ENCODE measurements at places on chromosomes 4 and X.

GRCh38 chrX:130245441-130245840 lies 23.3 kb downstream of the ZNF280C start:
- no peak for DNase-seq

- DNase-seq: no peak
Observed at GRCh38 chrX:86137071-86137470, 11.2 kb upstream of the DACH2 start.

DNA sequence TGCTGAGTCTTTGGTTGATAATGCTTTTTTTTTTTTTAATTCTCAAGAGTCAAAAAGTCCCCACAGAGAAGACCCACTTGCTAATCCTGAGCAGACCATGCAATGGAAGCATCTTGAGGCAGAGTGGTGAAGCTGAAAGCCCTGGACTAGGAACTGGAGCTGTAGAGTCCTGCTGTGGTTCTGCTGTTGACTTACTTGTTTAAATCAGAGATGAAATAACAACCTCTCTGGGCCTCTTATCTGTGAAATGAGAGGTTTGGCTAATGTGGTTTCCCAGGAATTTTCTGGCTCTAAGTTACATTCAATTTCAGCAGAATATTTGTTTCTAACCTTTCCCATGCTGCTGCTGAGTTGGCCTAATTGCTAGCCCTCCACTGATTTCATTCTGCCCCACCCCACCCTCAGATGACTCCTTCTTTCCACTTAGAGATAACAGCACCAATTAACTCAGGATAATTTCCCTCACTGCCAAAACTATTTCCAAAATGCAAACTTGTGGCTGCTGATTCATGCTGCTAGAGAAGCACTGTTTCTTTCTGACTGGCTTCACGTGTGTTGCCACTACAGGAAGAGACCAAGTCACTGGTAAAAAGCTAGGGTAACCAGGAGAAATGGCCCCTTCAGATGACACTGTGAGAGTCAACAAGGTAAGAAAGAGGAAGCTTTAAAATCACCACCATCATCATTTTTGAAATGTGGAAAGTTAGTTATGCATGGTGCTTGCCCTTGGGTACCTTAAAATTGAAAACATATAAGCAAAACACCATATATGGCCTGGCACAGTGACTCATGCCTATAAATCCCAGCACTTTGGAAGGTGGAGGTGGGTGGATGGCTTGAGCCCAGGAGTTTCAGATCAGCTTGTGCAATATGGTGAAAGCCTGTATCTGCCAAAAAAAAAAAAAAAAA lies 326.4 kb downstream of the DCHS2 start:
- no peak for DNase-seq

- no peak for DNase-seq
Observed at GRCh38 chr4:94660614-94661013, 97.1 kb upstream of the BMPR1B start.

- DNase-seq: no peak
Observed at GRCh38 chrX:36573720-36574119, 434.4 kb upstream of the FAM47C start.

GRCh38 chr4:133154725-133155124 lies 5.6 kb downstream of the PCDH10 start:
- DNase-seq: no peak

- no peak for DNase-seq
Observed at GRCh38 chrX:153608806-153609205, 9.9 kb upstream of the CCNQ start.

GRCh38 chr4:139525414-139525813 lies 30.6 kb downstream of the SETD7 start:
- DNase-seq: no peak

- DNase-seq: no peak
Observed at GRCh38 chrX:77442728-77443127, 4.5 kb upstream of the FGF16 start.

GRCh38 chrX:38110231-38110630 lies 103.9 kb downstream of the SYTL5 start:
- no peak for DNase-seq

DNA sequence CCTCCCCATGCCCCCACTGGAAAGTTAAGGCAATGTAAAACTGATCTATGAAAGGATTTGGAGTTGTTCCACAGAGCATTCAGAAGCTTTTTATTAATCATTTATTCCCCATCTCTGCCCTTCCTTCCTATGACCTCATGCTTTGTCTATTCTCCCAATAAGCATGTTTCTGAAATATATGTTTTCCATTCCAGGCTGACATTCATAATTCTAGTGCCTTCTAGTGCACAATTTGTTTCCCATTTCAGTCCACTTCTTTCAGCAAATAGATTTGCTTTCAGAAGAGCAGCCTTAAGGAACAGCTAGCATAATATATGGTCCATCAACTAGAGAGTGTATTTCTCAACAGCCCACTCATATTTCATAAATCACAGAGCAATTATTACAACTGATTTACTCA lies 77.1 kb upstream of the ATXN3L start:
- no peak for DNase-seq

DNA sequence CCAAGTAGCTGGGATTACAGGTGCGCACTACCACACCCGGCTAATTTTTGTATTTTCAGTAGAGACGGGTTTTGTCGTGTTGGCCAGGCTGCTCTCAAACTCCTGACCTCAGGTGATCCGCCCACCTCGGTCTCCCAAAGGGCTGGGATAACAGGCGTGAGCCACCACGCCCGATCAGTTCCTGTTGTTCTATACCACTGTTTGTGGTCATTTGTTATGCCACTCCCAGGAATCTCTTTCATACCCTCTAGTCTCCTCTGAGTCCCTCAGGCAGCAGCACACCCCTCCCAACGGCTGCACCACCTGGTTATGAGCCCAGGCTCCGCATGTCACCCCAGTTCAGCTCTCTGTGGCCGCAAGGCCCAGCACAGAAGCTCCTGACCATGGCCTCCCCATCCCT lies 17.5 kb upstream of the CD99 start:
- no peak for DNase-seq

- DNase-seq: no peak
Observed at GRCh38 chrX:19964017-19964710, 26.7 kb downstream of the BCLAF3 start.

GRCh38 chr4:44629280-44629866 lies 22.1 kb downstream of the YIPF7 start:
- DNase-seq: no peak

DNA sequence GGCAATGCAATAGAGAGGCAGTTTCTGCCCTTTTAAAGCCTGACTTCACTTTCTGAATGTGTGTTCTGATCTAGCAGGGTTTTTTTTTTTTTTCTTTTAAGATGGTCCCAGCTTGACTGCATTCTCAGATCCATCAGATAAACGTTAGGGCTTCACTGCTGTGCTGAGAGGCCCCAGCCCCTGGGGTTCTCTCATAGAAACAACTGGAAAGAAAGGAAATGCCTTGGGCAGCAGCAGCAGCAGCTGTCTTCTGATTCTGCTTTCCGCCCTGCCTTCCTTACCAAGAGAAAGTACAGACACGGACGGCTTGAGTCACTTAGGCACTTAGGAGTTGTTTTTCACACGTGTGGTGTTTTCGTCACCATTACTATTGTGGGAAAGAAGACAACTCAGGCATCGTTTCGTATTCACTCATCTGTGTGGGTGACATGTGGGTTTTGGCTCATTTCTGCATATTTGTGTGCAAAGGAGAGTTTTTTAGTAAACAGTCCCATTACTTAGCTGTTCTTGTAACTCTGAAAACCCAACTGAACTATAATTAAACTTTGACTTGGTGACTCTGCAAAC lies 172.0 kb downstream of the PTTG2 start:
- DNase-seq: no peak

- no peak for DNase-seq
Observed at GRCh38 chrX:106397788-106398538, 213.8 kb upstream of the RADX start.

DNA sequence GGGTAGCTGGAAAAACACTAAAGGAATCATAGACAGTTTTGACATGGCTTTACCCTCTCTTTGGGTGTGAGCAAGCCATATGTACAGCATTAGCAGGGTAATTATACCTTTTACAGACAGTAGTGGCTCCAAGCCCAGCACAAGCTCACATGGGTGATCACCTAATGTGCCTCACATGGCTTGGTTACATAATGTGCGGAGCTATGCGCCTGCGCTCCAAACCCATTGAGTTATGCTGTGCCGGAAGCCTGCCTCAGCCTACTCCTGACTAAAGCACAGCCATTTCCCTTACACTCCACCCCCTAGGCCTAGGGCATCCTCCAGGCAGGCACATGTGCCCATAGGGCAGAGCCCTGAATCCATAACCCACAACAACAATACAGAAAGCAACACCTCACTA lies 6.5 kb upstream of the TSPAN5 start:
- no peak for DNase-seq

GRCh38 chrX:97936296-97936695 lies 1052.6 kb downstream of the RPA4 start:
- no peak for DNase-seq

DNA sequence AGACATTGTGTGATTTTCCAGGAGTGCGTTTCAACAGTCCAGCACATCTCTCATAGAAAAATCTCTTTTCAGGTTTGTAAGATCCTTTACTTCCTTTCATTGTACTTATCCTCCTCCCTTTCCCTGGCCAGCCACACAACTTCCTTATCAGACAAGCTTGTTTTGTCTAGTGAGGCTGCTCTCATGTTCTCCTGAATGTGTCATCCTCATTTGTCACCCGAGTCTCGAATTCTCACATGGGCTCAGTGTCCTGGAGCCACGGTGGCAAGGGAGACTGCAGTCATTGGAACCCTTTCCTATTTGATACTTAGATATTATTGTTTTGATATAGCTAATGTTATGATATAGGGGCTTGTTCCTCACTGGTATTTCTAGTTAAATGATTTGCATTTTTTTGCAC lies 16.9 kb downstream of the SYNPO2 start:
- DNase-seq: no peak

DNA sequence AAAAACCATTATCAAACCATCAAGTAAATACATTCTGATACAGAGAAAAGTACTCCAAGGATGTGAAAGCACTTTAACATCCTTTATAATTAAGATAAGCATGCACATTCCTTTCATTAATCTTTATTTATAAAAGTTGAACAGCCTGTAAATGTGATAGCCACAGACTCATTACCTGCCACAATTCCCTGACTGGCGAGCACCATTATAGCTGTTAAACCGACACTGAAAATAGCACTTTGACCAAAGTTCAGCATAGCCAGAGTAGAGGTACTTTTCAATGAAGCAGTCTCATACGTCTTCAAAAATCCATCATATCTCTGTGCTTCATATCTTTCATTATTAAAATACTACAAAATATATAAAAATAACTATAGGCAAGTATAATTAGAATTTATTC lies 84.7 kb downstream of the ABCB7 start:
- DNase-seq: no peak

DNA sequence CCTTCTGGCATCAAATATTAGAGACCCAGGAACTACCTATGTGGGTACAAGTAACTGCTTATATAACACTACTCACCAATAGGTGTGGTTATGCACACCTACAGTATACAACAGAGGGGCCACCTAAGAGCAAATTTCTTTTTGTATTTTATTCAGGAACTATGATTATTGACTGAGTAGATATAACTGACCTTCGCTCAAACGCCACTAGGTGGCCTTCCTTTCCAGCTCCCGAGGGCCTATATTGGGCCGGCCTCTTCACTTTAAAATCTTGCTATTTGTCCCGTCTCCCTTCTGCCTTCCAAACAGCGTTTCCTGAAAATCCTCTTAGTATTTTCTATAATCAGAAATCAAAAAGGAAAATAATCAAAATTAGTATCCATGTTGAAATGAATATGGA lies 19.9 kb upstream of the PABPC5 start:
- DNase-seq: no peak

DNA sequence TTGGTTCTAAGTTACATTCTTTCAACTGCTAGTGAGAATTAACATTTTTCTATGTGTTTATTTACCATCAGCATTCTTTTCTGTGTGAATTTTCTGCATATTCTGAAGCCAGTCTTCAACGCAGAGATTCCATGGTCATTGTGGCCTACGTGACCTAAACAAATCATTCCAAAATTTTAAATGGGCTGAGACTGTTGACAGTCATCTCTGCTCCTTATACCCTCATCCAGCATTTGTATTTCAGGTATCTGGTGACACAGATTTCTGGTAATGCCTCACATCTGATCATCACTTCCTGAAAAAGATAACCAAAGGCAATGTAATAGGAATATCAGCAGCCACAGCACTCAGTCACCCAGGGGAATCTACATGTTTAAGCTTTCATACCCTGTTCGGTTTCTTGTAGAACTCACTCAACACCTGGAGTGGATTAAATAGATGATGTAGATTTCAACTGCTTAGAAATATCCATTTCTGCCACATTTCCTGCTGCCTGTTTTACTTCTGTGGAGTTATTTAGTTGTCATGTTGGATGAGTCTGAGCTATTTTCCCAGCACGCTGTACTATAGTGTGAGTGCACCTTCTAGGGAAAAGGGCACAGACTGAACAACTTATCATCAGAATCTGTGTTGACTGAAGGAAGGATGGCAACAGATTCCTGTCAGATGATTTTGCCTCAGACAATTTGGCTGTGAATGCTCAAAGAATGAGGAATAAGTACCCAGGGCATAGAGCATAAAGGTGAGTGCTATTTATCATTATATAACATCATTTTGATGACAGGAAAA lies 73.0 kb upstream of the HPGD start:
- DNase-seq: no peak

DNA sequence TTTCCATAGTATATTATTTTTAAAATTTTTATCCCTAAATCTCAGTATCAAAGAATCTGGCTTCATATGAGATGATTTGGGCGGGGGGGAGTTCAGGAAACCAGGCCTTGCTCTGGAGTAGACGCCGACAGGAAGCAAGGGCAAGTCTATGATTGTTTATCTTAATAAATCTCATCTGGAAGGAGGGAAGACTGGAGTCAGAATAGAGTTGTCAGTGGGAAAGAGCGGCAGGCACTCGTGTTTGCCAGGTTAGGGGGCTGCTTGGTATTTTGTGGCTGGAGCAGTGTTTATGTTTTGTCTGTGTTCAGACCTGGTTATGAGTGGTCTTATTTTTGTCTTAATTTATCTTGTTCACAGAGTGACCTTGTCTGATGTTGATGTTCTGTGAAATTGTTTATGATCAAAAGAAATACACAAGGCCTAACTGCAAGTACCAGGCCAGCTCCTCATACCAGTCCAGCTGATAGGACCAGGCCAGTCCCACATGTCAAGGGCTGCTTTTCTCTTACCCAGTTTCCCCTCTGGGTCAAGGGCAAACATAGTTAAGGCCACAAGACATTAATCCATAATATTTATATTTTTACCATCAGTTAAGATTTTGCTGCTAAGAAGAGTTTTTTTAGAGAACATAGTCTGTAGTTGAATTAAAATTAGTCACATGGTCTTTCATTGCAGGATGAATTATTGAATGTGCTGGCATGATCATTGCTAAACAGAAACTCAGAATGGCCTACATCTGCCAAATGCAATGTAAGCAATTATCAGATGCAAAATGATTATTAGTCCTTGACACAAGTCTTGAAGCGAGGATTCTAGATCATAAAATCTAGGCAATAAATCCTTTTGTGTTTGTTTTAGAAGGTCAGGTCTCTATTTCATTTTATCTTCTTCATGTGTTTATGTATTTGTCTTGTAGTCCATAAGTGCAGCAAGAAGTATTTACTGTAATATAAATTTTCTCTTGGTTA lies 176.5 kb downstream of the GASK1B start:
- DNase-seq: no peak

All from T-helper 17 cell (primary cell).